RPMI7951 (cell line): ENCODE measurements at places on chromosomes 13 and 19. TPM values are rescaled to one million over a fixed set of nuclear protein-coding genes. Genes with fewer than 3 reads are reported as not detected.

Gene CCL25
- total RNA-seq = not detected in 2 replicates

Gene IGSF23
- total RNA-seq = not detected in 2 replicates

Gene ZFP82
- 6.6 and 7.4 TPM in 2 replicates for total RNA-seq

Gene INSL3
- not detected in 2 replicates for total RNA-seq

Gene C2CD4C
- not detected in 2 replicates for total RNA-seq

Gene SIGLECL1
- total RNA-seq = not detected in 2 replicates

GRCh38 chr13:110382229-110382628 is 75.1 kb downstream of the COL4A2 start:
- DNase-seq = peak; percentile 72

DNA sequence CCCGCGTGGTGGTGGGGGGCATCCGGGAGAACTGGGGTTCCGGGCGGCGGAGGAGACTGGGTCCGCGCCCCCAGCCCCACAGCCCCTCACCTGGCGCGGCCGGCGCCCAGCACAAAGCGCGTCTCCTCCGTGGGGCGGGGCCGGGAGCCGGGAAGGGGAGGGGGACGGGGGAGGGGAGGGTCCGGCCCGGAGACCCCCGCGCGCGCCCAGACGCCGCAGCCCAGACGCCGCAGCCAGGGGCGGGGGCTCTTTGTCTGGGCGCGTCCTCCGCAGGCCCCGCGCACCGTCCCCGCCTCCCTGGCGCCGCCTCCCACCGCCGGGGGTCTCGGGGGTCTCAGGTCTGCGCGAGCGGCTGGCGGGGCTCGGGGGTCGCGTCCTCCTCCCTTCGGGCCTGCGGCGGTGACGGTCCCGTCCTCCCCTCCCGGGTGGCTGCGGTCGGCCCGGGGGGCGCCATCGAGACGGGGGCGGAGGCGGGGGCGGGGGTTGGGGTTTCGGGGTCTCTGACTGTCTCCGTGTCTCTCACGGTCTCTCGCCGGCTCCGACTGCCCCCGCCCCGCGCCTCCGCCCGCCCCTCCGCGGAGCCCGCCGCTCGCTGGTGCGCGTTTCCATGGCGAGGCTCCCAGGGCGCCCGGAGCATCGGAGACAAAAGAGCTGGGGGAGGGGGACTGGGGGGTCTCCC is at the start of gene PLPPR3:
PLPPR3 (minus strand) TSS at position 131 of the 679 bp plus-strand sequence. CDS start 396 bp downstream, outside the sequence.
- DNase-seq = no peak

DNA sequence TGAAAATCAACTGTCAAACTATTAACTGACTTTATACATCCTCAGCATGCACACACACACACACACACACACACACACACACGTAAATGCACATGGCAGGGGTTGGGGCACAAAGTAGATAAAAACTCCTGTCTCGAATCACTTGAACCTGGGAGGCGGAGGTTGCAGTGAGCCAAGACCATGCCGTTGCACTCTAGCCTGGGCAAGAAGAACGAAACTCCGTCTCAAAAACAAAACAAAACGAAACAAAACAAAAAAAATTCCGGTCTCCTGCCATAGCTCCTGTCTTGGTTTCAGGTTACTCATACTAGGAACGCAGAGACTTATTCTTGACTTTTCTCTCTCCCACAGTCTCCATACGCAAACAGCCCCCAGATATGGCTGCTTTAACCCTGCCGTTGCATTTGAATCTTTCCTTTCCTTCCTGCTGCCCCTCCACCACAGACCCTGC is 148.9 kb downstream of the SHISA2 start:
- DNase-seq = no peak

GRCh38 chr13:37618554-37618953 is 20.0 kb upstream of the POSTN start:
- peak; percentile 48 for DNase-seq

DNA sequence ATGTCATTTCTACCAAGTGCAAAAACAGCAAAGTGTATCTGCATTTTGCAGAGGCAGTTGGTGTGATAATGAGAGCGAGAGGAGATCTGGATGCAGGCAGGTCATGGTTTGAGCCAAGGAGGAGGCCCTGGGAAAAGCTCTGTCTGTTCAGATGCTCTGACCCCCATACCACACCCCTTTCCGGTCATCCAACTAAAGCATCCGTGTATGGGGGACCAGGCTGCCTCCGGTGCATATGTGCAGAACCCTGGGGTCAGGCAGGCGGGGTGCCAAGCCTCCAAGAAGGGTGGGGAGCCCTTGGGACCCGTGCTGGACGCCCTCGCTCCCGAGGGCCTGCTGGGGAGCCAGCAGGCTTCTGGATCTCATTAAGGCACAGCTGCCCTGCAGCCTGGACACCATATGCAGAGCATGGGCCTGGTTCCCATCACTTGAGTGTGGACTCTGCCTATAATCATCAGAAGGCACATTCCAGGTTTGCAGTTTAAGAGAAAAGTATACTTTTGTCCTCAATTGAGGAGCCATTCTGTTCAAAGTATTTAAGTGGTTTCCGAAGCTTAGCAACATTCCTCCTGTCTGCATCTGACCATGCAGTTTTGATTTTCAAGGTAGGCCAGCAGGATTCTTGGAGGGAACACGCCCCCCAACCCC is 56.1 kb downstream of the ALOX5AP start:
- peak; percentile 94 for DNase-seq

- DNase-seq = no peak
Measured at GRCh38 chr13:78881054-78881453, 222.1 kb upstream of the OBI1 start.

- no peak for DNase-seq
Measured at GRCh38 chr13:44053208-44053607, 173.5 kb downstream of the LACC1 start.

DNA sequence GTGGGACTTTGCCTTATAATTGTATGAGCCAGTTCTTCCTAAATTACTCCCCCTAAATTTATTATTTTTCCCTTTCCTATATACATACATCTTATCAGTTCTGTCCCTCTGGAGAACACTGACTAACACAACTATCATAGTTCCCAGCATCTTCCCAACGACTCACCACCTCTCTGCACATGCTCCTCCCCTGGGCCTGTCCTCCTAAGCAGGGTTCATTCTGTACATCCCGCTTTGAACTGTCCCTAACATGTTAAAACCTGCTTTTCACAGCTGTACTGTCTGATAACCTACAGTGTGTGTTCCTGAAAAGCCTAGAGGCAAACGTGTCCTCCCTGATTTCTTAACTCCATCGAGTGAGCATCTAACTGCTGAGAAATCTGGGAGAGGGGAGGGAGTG is 141.7 kb downstream of the EFNB2 start:
- DNase-seq = no peak

DNA sequence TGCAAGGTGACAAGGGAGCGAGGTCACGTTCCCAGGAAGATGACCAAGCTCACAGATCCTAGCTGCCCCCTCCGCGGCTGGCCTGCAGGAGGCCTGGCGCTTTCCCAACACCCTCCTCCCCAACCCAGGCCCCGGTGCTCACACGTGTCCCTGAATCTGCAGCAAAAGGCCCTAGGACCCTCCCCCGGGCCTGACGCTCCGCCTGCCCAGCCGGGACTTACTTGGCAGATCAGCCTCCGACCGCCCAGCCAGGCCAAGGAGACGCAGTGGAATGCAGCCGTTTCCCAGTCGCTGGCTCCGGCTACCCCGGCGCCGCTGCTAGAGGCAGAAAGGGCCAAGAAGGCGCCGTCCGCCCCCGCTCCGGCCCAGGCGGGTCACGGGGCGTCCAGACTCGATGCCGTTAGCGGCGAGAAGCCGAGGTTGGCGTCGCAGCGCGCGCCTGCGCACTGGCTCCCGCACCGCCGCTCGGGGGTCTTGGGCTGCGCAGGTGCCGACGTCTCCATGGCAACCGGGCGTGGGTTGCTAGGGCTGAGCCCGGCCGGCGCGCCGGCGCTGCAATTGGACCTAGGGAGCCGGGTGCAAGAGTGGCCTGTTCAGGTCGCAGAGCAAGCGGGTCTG is at the start of gene PNMA8A:
PNMA8A (minus strand) TSS at position 448 of the 618 bp plus-strand sequence. CDS start 528 bp downstream, outside the sequence.
- no peak for DNase-seq

GRCh38 chr13:112832811-112833210 is 136.2 kb upstream of the MCF2L start:
- DNase-seq = no peak

DNA sequence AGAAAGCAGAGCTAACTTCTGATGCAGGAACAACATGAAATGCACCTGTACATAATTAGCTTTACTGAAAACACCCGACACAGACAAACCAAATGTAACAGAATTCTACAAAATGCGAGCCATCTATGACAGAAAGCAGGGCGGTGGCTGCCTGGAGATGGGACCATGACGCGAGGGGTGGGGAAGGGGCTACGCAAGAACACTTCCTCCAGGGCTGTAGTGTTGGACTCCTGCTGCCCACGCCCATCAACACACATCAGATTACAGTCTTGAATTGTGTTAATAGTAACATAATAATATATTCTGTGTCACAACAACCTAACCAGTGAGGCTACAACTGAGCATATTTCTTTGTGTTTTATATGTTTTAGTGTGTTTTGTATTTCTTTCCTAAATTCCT is 103.2 kb downstream of the SPACA7 start:
- DNase-seq = no peak

- DNase-seq = no peak
Measured at GRCh38 chr19:47172666-47173455, 42.2 kb downstream of the SAE1 start.

DNA sequence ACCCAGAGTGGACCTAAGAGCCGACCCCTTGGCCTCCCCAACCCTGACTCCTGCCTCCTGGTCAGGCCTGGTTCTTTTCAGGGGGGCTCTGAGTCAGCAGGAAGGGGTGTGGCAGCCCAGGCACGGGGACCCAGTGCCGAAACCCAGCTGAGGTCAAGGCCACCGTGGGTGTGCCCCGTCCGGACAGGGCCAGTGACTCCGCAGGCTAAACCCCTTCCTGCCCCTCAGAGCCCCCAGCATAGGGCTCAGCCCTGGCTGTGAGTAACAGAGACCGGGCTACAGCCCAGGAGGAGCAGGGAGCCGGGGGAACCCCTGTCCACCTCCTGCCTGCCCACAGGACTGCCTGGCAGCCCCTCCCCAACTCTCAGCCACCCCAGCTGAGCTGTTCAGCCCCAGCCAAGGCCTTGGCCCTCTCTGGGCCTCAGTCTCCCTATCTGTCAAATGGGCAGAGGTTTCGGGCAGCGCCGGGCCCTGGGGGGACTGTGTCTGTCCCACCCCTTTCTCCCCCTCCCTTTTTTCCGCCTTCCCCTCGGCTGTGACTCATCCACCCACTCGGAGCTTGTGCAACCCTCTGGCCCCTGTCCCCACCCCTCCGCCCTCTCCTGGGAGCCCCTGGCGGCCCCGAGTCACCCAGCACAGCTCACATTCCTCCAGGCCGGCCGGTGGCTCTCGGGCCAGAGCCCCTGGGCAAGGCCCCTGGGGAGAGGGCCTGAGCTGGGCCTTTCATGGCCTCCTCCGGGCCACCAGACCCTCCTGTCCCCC is 8.6 kb downstream of the ZBTB7A start:
- DNase-seq = peak; percentile 94

GRCh38 chr13:35140831-35141230 is 198.8 kb downstream of the NBEA start:
- DNase-seq = peak; percentile 52

- DNase-seq = no peak
Measured at GRCh38 chr13:45412274-45413049, 5.7 kb downstream of the SLC25A30 start.

- no peak for DNase-seq
Measured at GRCh38 chr13:24292481-24292880, 16.9 kb upstream of the C1QTNF9 start.

- no peak for DNase-seq
Measured at GRCh38 chr19:49832556-49832955, 14.5 kb downstream of the MED25 start.

DNA sequence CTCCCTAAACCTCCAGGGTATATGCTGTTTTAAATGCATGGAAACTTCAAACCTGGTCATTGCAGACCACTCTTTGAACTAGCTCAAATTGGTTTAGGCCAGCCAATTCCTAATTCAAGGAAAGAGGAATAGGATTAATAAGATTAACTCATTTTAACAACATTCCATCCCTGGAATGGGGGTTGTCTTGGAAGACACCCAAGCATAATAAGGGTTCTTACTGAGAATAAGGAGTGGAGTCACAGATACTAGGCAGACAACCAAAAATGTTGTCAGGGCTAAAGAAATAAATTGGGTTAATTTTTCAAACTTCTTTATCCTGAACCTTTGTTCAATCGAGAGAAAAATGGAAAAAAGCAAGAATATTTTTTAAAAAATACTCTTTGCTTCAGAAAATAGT is 186.2 kb downstream of the PCDH9 start:
- DNase-seq = no peak

- DNase-seq = no peak
Measured at GRCh38 chr13:59478908-59479307, 684.8 kb downstream of the DIAPH3 start.

DNA sequence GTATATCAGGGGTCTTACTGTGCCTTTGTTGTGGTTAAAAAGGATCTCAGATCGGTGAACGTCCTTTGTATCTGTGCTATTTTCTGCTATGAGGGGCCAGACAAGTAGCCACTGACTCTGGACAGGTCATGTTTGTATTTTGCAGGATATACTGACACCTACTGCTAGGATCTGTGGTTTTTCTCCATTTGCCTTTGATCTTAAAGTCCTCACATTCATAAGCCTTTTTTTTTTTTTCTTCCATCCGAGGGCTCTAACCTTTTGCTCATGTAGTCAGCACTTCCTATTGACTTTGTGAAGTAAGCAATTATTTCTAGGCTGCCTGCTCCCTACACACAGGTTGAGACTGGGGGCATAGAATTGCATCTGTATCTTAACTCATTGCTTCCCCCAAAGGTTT is 106.2 kb downstream of the SLITRK5 start:
- no peak for DNase-seq

- DNase-seq = no peak
Measured at GRCh38 chr13:75196147-75196837, 285.7 kb downstream of the TBC1D4 start.

DNA sequence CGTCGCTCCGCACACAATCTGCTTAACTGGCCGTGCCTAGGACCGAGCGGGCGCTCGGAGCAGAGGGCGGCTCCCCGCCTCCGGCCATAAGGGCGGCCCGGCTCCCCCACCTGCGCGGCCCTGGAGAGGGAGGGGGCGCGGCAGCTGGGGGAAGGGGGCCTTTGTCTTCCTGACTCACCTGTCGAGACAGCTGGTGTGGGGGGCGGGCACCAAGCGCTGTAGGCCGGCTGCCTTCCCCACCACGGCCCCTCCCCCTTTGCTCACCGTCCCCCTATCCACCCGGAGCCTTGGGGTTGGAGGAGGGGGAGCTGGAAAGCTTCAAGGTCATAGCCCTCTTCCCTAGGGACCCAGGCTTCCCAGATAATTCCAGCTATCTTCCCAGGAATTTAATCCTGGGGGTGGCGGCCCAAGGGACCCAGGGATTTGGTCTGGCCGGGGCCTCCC is 1.2 kb downstream of the VASP start:
- DNase-seq = peak; percentile 35

GRCh38 chr19:35607661-35608060 is 4.9 kb upstream of the HAUS5 start:
- DNase-seq = no peak

GRCh38 chr13:63307228-63307627 is 1891.6 kb upstream of the PCDH20 start:
- no peak for DNase-seq

- DNase-seq = peak; percentile 68
Measured at GRCh38 chr19:43286096-43286495, 16.8 kb upstream of the PSG9 start.

DNA sequence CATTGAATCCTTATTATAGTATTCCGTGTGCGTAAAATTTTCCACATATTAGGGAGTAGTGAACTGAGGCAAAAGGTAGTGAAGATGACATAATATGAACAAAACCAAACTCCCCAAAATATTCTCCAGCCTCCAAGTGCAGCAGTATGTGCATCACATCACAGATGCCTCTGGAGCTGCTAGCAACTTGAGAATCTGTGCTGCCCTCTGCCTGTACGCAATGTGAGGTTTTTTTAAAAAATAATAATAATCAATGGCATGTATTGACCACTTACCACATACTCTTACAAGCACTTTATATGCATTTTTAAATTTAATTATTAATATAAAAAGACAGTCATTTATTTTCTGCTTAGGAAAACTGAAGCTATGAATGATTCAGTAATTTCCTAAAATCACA is 583.0 kb upstream of the SPRY2 start:
- DNase-seq = no peak
